ENCODE measurements at places on chromosomes 3 and 15. TPM values are rescaled to one million over a fixed set of nuclear protein-coding genes. Genes with fewer than 3 reads are reported as not detected.

Gene SNX1
- total RNA-seq: 71.4 TPM

Gene C3orf85
- total RNA-seq: not detected

GRCh38 chr3:131796111-131796510 lies 238.7 kb downstream of the CPNE4 start:
- no peaks in the 10 kb centered on the region for H3K36me3 ChIP-seq
- peaks cover 23% of the 10 kb centered on the region for H3K4me1 ChIP-seq
- no peaks in the 10 kb centered on the region for H3K27me3 ChIP-seq
- no peak for DNase-seq

DNA sequence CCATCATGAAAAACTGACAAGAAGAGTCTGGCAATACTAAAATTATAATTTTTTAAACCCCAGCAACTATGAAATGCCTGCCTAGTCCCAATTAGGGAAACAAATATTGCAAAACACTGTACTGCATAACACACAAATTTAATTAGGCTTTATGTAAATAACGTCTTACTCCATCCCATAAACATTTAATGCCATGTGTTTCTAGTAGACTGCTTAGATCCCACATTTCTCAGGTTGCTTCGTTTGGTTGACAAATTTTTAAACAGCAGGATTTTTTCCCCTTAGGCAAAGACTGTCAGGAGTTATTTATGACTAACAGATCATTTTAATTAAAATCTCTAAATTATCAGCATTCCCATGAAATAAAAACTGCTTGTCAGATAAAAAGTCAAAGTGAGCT lies 29.9 kb downstream of the EIF2AK4 start:
- H3K36me3 ChIP-seq: no peaks in the 10 kb centered on the region
- H3K27ac ChIP-seq: no peak overlapping the region
- H3K27me3 ChIP-seq: no peaks in the 10 kb centered on the region
- no peaks in the 10 kb centered on the region for H3K4me1 ChIP-seq
- DNase-seq: no peak

Gene CCR3
- not detected for total RNA-seq

Gene ZDHHC3
- total RNA-seq: 52.4 TPM

Gene GASK1A
- total RNA-seq: not detected

Gene TMEM266
- total RNA-seq: 1.3 TPM

GRCh38 chr3:50417637-50418033 lies 58.3 kb upstream of the TMEM115 start:
- H3K27ac ChIP-seq: no peak overlapping the region
- no peak for DNase-seq
- H3K27me3 ChIP-seq: peaks cover 2% of the 10 kb centered on the region
- H3K4me3 ChIP-seq: no peak overlapping the region

Gene KLHL6
- total RNA-seq: not detected

GRCh38 chr3:189570916-189571315 lies 60.3 kb upstream of the TP63 start:
- peaks cover 1% of the 10 kb centered on the region for H3K27me3 ChIP-seq
- no peak overlapping the region for H3K27ac ChIP-seq
- DNase-seq: no peak
- H3K36me3 ChIP-seq: no peaks in the 10 kb centered on the region
- H3K4me1 ChIP-seq: no peaks in the 10 kb centered on the region
- no peak overlapping the region for H3K4me3 ChIP-seq

- no peak overlapping the region for H3K4me3 ChIP-seq
- H3K27me3 ChIP-seq: no peaks in the 10 kb centered on the region
- no peak for DNase-seq
- H3K27ac ChIP-seq: no peak overlapping the region
- H3K4me1 ChIP-seq: no peaks in the 10 kb centered on the region
Measured at GRCh38 chr15:48554112-48554511, 91.4 kb downstream of the FBN1 start.

Gene BCHE
- total RNA-seq: 4.0 TPM

GRCh38 chr3:127370906-127371305 lies 83.1 kb upstream of the PRR20G start:
- no peak overlapping the region for H3K27ac ChIP-seq
- peaks cover 11% of the 10 kb centered on the region for H3K27me3 ChIP-seq
- H3K36me3 ChIP-seq: no peaks in the 10 kb centered on the region

Gene LTF
- total RNA-seq: not detected

- peak overlapping the region; percentile 77 for H3K27ac ChIP-seq
- no peaks in the 10 kb centered on the region for H3K4me1 ChIP-seq
- H3K27me3 ChIP-seq: no peaks in the 10 kb centered on the region
- no peaks in the 10 kb centered on the region for H3K36me3 ChIP-seq
- DNase-seq: peak; percentile 24
- peak overlapping the region; percentile 82 for H3K4me3 ChIP-seq
Measured at GRCh38 chr3:140910860-140911259, 30.8 kb upstream of the SLC25A36 start.

Gene SERINC4
- not detected for total RNA-seq

Gene RTP4
- not detected for total RNA-seq

- peak overlapping the region; percentile 59 for H3K4me3 ChIP-seq
- no peaks in the 10 kb centered on the region for H3K36me3 ChIP-seq
- H3K27ac ChIP-seq: peak overlapping the region; percentile 92
Measured at GRCh38 chr3:78725703-78726246, 1042.0 kb downstream of the ROBO1 start.

Gene C3orf62
- total RNA-seq: 7.5 TPM

Gene MESP1
- 1.1 TPM for total RNA-seq

Gene SST
- total RNA-seq: 1,741 TPM

GRCh38 chr3:131361464-131362421 lies 19.8 kb upstream of the NUDT16 start:
- peaks cover 5% of the 10 kb centered on the region for H3K27me3 ChIP-seq
- peak overlapping the region; percentile 96 for H3K27ac ChIP-seq
- H3K4me1 ChIP-seq: peaks cover 21% of the 10 kb centered on the region
- DNase-seq: peak; percentile 69
- H3K36me3 ChIP-seq: no peaks in the 10 kb centered on the region

Gene MAP1A
- 301 TPM for total RNA-seq

Gene CCDC39
- total RNA-seq: not detected

DNA sequence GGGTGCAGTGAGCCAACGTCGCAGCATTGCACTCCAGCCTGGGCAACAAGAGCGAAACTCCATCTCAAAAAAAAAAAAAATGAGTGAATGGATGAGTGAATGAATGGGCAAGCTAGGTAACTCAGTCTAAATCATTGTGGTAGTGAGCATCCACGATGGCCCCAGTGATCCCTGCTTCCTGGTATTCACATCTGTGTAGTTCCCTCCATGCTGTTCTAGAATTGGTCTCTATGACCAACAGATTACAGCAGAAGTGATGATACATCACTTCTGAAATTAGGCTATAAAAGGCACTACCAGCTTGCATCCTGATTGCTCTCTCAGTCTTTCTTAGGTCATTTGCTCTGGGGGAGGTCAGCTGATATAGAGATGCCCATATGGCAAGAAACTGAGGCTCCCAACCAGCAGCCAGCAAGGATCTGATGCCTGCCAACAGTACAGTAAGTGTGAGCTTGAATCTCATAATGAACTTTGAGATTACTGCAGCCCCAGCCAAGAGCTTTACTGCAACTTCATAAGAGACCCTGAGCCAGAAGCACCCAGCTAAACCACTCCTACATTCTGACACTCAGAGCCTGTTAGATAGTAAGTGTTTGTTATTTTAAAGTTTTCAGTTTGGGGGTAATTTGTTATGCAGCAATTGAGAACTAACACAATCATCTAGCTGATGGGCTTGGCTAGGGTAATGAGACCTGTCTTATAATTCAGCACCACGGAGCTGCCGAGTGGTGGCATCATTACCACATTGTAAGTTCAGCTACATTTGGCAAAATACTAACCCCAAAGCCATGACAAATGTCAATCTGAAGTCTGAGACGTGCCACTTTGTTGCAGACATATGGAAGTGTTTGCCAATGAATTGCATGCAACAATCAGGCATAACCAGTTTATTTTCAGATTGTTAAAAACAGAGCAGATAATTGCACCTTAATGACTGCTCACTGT lies 53.0 kb downstream of the KLHL6 start:
- peaks cover 7% of the 10 kb centered on the region for H3K36me3 ChIP-seq
- H3K4me1 ChIP-seq: no peaks in the 10 kb centered on the region
- H3K27me3 ChIP-seq: peaks cover 4% of the 10 kb centered on the region

- no peak for DNase-seq
- H3K4me1 ChIP-seq: no peaks in the 10 kb centered on the region
Measured at GRCh38 chr15:69337138-69337537, 38.4 kb downstream of the PAQR5 start.

GRCh38 chr3:142088522-142088921 lies 60.8 kb downstream of the TFDP2 start:
- H3K4me1 ChIP-seq: peaks cover 4% of the 10 kb centered on the region
- H3K4me3 ChIP-seq: no peak overlapping the region
- no peak overlapping the region for H3K27ac ChIP-seq
- no peak for DNase-seq
- peaks cover 2% of the 10 kb centered on the region for H3K27me3 ChIP-seq

DNA sequence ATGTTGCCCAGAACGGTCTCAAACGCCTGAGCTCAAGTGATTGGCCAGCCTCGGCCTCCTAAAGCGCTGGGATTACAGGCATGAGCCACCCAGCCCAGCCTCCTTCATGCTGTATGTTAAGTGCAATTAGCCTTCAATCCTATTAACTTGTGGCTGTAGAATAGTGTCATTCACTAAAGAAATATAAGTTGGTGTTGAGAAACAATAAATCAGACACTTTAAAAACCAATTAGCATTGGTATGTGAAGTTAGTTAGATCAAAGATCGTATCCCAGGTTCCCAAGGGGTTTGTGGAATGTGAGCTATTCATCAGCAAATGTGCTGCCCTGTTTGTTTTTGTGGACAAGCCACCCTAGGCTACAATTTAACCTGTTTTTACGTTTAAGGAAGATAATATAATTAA lies 11.0 kb upstream of the PIK3CB start:
- no peak overlapping the region for H3K4me3 ChIP-seq
- H3K27me3 ChIP-seq: no peaks in the 10 kb centered on the region
- H3K4me1 ChIP-seq: no peaks in the 10 kb centered on the region
- no peak for DNase-seq
- H3K27ac ChIP-seq: no peak overlapping the region

DNA sequence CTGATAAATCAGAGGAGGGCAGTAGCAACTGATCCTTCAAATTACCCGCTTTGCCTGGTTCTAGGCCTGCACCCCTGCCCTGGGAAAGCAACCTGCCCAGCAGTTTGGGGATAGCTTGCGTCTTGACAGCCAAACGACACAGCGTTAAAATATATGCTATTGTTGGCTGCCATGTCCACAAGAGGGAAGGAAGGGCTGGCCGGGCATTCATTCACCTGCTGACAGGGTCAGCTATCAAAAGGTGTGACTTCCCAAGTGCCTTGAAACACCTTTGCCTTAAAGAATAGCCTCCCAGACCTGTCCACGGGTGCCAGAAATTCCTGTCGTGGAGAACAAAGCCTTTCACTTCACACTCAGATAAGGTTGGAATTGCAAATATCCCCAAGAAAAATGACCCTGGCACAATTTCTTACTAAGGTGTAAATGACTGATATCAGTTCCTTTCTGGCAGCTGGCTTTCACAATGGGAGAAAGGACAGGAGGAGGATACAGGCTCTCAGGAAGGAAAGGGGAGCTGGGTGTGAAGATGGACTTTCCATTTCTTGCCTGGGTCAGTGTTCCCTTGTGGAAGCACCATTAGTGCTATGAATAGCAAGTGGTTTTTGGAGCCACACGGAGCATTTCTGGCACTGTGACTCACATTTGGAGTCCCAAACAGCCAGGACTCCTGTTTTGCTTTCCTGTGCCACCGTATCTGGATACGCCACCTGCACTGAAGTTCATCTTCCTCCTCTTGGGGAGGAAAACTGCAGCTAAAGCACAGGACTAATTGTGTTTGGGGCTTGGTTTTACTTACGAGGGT lies 19.2 kb downstream of the ALDH1A3 start:
- peaks cover 6% of the 10 kb centered on the region for H3K27me3 ChIP-seq
- no peak overlapping the region for H3K27ac ChIP-seq
- no peak for DNase-seq

DNA sequence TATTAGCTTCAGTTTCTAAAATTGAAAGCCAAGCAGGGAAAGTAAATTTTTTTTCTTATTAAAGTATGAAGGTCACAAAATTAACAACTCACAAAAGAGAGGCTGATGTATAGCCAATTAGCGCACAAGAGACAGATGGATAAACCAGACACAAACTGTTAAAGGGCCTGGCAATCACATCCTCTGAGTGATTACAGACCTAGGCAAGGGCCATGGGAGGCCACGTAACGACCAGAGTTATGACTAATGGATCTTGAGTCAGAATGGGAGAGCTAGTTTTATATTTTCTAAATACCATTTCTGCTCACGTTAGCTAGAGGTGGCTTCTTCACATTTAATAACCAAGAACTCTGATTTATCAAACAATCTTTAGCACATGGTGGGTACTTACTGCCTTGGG lies 17.8 kb upstream of the SCAMP5 start:
- DNase-seq: no peak
- no peaks in the 10 kb centered on the region for H3K36me3 ChIP-seq
- no peaks in the 10 kb centered on the region for H3K27me3 ChIP-seq
- no peak overlapping the region for H3K4me3 ChIP-seq
- no peak overlapping the region for H3K27ac ChIP-seq
- peaks cover 6% of the 10 kb centered on the region for H3K4me1 ChIP-seq

Gene CFAP100
- not detected for total RNA-seq

DNA sequence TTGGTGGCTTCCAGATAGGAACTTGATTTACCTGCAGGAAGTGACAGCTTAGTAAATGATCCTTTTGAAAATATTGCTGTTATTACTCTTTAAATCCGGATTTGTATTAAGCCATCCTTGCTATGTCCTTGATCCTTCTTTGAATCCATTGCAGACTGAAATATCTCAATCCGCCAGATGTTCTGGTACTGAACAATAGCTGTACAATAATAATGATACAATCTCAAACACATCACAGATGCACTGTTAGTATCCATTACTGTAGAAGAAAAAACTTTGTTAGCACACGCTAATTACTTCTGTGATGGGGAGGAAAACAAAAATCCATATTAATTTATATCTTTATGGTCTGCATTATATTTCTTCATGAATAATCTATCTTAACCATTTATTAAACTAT lies 202.3 kb downstream of the CNTN4 start:
- DNase-seq: no peak
- no peaks in the 10 kb centered on the region for H3K27me3 ChIP-seq
- H3K4me3 ChIP-seq: no peak overlapping the region
- H3K27ac ChIP-seq: no peak overlapping the region
- H3K4me1 ChIP-seq: no peaks in the 10 kb centered on the region

DNA sequence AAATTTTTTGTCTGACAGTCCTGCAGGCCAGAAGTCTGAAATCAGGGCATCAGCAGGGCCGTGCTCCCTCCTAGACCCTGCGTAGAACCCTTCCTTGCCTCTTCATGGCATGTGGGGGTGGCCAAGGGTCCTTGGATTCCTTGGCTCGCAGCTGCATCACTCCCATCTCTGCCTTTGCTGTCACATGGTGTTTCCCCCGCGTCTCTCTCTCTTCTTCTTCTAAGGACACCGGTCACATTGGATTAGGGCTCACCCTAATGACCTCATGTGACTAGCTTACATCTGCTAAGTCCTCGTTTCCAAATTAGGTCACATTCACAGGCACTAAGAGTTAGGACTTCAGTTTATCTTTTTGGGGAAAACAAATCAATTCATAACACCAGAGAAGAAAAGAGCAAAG lies 12.0 kb downstream of the SLCO3A1 start:
- no peaks in the 10 kb centered on the region for H3K27me3 ChIP-seq
- peak overlapping the region; percentile 6 for H3K4me3 ChIP-seq
- no peak for DNase-seq
- peaks cover 47% of the 10 kb centered on the region for H3K4me1 ChIP-seq

Gene CLSTN2
- total RNA-seq: 3.1 TPM

Gene CSK
- 72.6 TPM for total RNA-seq

GRCh38 chr15:73687351-73687750 lies 3.2 kb downstream of the CD276 start:
- H3K4me3 ChIP-seq: peak overlapping the region; percentile 72
- no peak overlapping the region for H3K27ac ChIP-seq
- peaks cover 33% of the 10 kb centered on the region for H3K4me1 ChIP-seq
- peaks cover 16% of the 10 kb centered on the region for H3K27me3 ChIP-seq

Gene IL5RA
- not detected for total RNA-seq

All from glutamatergic neuron (in vitro differentiated cells).